Sciatic nerve (tissue), 2 donors: ENCODE measurements at places on chromosomes 1 and 21. TPM values are rescaled to one million over a fixed set of nuclear protein-coding genes. Genes with fewer than 3 reads are reported as not detected.

HCN3 gene
- 8.0 TPM for total RNA-seq

FMOD gene
- total RNA-seq = 126 TPM

ANXA9 gene
- 5.6 TPM for total RNA-seq

- DNase-seq = no peak
Measured at GRCh38 chr1:18409609-18410237, 71.0 kb upstream of the KLHDC7A start.

PHC2 gene
- 109 TPM for total RNA-seq

GRCh38 chr1:32754317-32755097 is 51.9 kb upstream of the SYNC start:
- DNase-seq = no peak

CFAP57 gene
- total RNA-seq = 0.31 TPM

DNA sequence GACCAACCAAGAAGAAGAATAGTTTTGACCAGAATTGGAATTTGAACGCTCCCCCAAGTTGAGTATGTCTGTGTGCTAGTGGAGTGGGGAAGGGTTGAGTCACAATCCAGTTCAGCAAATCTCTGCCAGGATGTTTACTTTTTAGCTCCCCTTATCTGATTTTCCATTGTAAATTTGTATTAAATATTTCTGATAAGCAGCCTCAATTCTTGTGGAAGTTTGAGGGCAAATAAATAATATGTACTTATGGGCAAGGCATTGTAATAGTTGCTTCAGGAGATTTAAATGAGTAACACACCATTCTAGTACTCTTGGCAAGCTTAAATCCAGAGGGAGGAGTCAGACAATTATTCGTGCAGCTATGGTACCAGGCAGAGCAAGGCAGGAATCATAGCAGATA is 14.4 kb downstream of the CXADR start:
- DNase-seq = no peak

GRCh38 chr1:94973309-94973922 is 46.5 kb upstream of the CNN3 start:
- no peak for DNase-seq

DNA sequence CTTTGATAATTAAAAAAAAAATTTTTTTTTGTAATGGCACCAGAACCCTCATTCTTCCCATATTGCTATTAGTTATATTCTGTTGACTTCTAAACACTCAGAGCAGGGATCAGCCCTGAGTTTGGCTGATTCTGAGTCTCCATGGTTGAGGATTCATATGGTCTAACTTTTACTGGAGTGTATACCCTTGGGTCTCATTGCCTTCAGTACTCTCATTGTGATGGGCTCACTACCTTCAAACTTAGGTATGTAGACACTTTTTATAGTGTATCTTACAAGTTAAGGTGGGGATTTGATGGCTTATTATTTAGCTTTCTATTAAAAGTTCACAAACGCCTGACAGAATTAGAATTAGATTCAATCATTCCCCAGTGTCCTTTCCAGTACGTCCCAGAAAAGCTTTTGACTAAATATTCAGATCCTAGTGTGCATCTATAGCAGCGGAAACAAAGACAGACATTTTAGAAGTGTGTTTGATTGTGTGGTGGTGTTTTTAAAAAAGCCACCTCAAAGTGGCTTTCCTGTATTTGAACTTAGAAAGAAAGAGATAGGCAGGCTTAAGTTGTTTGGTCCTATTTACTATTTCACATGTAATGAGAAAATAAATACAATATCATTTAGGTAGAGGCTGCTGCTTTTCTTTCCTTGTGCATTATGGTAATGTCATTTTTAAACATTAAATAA is 1.4 kb downstream of the MACF1 start:
- no peak for DNase-seq
